Type B pancreatic cell (in vitro differentiated cells): ENCODE measurements at places on chromosomes 2 and 18.
A peak's percentile ranks its signal among the peaks of the same experiment; 100 is the strongest.

- H3K27ac ChIP-seq, result peak overlapping the region; percentile 95
- H3K27me3 ChIP-seq, result peaks cover 6% of the 10 kb centered on the region
- no peak for DNase-seq
- H3K4me3 ChIP-seq, result peak overlapping the region; percentile 91
Observed at GRCh38 chr2:171688129-171688465, 828 bp downstream of the DYNC1I2 start.

DNA sequence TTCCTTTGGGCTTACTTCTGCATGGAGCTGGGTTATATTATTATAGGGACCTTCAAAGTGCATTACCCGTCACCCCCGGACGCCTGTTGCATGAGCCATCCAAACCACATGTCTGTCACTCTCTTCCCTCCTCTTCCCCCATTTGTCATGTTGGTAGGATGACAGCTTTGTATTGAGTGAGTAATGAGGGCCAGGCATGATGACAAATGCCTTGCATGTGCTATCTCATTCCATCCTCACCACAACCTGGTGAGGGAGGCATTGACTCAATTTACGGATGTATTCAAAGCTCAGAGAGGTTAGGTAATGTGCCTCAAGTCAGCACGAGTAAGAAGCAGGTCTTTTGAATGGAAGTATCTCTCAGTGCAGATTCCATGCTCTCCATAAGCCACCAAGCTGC, 510.5 kb upstream of the TNP1 start:
- H3K36me3 ChIP-seq, result no peaks in the 10 kb centered on the region
- peaks cover 41% of the 10 kb centered on the region for H3K27me3 ChIP-seq
- DNase-seq, result no peak
- no peak overlapping the region for H3K27ac ChIP-seq
- peaks cover 18% of the 10 kb centered on the region for H3K4me1 ChIP-seq
- H3K4me3 ChIP-seq, result no peak overlapping the region

- H3K36me3 ChIP-seq, result peaks cover 4% of the 10 kb centered on the region
- no peak for DNase-seq
- H3K4me1 ChIP-seq, result peaks cover 8% of the 10 kb centered on the region
- H3K4me3 ChIP-seq, result no peak overlapping the region
- peaks cover 44% of the 10 kb centered on the region for H3K27me3 ChIP-seq
- H3K27ac ChIP-seq, result no peak overlapping the region
Observed at GRCh38 chr2:192190474-192190873, 4.3 kb downstream of the TMEFF2 start.

DNA sequence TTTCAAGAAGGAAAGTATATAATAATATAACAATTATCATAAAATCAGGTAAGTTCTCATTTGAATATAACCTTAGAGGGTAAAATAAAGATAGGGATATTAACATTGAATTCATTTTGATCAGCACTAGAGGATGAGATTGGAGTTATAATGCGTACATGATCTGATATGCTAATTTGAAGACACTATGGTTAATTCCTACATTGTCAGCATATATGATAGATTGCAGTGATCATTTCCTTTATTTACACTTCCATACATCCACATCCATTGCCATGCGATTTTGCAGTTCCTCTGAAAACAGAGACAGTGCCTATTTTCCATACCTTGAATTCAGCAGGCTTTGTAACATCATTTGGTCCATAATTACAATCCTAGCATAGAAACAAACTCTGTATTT, 519.2 kb downstream of the CCDC85A start:
- no peaks in the 10 kb centered on the region for H3K4me1 ChIP-seq
- no peaks in the 10 kb centered on the region for H3K27me3 ChIP-seq
- H3K27ac ChIP-seq, result no peak overlapping the region
- no peak overlapping the region for H3K4me3 ChIP-seq

DNA sequence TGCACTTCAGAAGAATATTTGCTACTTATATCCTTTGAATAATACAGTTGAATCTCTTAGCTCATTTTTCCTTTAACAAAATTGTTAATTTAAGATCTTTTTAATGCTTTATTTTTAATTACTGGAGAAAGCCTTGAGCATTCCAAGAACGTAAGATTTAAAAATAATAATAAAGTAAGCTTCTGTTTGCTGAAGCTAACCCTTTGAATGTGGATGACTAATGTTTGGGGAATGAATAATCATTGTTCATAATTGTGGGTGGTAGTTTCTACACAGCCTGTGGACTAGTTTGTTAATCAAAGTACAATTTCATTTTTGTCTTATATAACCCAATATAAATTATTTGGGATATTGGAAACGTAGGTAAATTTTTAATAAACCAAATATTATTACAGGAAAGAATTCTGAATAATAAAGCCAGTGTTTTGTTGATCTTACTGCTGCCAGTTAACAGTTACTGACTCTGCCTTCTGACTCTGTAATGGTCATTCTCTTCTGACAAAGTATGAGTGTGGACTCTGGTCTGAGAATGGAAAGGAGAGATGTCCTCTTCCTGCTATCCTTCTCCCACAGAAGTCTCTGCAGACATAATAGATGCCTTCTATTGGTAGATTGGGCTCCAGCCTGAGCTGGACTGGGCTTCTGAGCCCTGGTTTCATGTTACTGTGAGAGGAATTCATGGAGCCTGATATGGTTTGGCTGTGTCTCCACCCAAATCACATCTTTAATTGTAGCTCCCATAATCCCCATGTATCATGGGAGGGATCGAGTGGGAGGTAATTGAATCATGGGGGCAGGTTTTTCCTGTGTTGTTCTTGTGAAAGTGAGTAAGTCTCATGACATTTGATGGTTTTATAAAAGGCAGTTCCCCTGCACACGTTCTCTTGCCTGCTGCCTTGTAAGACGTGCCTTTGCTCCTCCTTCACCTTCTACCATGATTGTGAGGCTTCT, 292.7 kb upstream of the SLC39A10 start:
- no peaks in the 10 kb centered on the region for H3K4me1 ChIP-seq
- H3K27ac ChIP-seq, result no peak overlapping the region
- no peaks in the 10 kb centered on the region for H3K27me3 ChIP-seq
- H3K36me3 ChIP-seq, result no peaks in the 10 kb centered on the region
- H3K4me3 ChIP-seq, result no peak overlapping the region
- DNase-seq, result no peak

DNA sequence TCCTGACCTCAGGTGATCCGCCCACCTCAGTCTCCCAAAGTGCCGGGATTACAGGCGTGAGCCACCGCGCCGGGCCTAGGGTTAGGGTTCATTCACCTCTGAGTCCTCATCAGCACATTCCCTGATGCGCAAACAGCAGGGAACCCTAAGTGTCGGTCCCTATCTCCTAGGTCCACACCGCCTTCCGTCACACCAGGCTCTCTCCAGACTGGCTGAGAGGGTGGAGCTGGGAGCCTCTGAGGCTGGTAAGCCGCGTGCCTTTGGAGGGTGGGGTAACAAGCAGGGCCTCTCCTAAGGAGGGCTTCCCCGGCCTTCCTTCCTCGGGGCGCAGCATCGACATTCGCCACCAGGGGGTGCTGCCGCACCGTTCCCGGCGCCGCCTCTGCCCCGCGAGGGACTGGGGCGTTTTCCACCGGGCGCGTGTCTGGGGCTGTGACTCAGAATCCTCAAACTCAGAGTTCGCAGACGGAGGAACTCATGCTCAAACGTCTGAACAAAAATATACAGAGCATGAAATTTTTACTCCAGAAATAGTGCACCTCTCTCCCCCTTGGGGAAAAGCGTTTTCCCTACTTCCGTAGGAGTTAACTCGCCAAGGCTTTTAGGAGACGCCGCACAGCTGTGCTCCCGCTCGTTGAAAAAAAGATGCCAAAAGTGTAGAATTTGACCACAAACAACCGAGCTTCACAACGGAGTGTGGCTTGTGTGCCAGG, 63.9 kb upstream of the ASAP2 start:
- H3K27me3 ChIP-seq, result peaks cover 3% of the 10 kb centered on the region
- peaks cover 34% of the 10 kb centered on the region for H3K4me1 ChIP-seq
- DNase-seq, result peak; percentile 94

DNA sequence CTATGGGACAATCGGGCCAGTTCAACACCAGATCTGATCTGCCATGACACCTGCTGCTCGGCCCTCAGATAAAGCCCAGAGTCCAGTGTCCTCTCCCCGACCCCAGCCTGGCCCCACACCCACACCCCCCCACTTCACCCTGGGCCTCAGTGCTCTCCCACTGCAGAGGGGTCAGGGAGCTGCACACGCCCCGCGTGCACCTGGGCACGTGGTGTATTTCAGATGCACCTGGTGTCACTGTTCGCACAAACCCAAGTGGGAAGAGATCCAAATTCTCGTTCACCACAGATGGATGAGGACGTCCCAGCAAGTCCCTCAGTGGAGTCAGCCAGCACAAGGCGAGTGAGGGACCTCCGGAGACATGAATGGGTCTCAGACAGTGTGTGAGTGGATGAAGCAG, 161.3 kb downstream of the RTP5 start:
- no peak overlapping the region for H3K27ac ChIP-seq
- H3K4me3 ChIP-seq, result no peak overlapping the region
- peak; percentile 39 for DNase-seq
- peaks cover 44% of the 10 kb centered on the region for H3K27me3 ChIP-seq
- H3K4me1 ChIP-seq, result no peaks in the 10 kb centered on the region

DNA sequence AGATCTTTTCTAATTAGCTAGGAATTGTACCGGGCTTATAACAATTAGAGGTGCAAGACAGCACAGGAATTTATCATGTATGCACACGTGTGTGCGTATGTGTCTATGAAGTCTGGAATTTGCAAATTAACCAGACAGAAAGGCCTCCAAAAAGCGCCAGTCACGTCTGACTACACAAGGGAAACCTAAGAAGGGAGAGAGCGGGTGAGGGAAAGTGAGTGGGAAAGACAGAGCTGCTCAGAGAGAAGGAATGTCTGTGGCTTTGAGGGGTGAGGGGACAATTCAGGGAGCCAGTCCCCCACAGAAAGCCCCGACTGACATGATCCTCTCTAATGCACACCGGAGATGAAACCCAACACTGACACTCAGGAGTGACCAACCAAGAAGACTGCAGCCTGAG, 197.7 kb upstream of the SH3BP4 start:
- no peaks in the 10 kb centered on the region for H3K36me3 ChIP-seq
- no peak overlapping the region for H3K27ac ChIP-seq
- no peaks in the 10 kb centered on the region for H3K27me3 ChIP-seq

DNA sequence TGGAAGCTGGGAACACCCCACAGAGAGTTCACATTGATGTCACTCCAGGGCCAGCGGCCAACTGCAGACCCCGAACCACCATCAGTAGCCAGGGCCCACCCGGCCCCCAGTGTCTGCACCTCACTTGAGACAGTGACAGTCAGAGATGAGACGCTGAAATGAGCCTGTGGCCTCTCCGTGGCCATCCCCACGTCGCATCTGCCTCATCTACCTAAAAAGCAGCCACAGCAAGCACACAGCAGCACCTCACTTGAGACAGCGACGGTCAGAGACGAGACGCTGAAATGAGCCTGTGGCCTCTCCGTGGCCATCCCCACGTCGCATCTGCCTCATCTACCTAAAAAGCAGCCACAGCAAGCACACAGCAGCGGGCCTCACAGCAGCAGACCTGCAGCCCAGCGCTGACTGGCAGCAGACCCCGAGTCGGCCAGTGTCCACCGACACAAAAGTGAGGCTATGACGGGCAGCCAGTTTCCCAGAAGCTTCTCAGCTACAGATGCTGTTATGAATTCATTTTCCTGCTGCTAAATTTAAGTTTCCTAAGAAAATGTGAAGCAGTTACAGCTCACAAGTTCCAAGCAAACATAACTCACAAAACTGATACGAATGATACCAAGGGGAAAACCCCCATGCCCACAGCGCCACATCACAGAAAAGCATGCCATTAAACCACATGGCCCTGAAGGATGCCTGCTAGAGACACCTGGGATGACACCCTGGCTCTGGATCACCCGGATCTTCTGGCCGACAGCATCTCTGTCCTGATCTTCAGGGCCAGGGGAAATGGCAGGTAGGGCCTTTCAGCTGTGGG, 27.7 kb downstream of the SNORC start:
- no peak overlapping the region for H3K27ac ChIP-seq
- no peak for DNase-seq
- H3K27me3 ChIP-seq, result no peaks in the 10 kb centered on the region
- H3K4me3 ChIP-seq, result no peak overlapping the region
- H3K36me3 ChIP-seq, result no peaks in the 10 kb centered on the region
- H3K4me1 ChIP-seq, result no peaks in the 10 kb centered on the region
